ENCODE measurements at places on chromosomes 16 and 17.

GRCh38 chr17:79294459-79295071, 219.9 kb downstream of the ENGASE start:
- no peak for DNase-seq

DNA sequence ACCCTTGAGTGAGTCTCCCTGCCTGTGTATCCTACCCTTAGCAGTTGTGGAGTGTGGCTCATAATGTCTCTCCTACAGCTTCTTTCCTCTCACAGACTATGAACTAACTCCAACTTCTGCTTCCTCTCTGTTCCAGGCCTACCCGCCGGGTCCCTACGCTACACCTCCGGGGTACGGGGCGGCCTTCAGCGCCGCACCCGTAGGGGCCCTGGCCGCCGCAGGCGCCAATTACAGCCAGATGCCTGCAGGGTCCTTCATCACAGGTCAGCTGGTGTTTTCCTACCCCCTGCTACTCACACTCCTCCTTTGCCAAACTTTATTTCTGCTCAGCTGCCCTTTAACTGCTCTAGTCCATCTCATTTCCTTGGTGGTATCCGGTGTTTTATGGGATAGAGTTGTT, 5.4 kb downstream of the RNF227 start:
- no peak for DNase-seq

GRCh38 chr16:68272507-68273209, 8.3 kb downstream of the SLC7A6 start:
- DNase-seq: no peak

GRCh38 chr17:66713533-66714042, 121.3 kb upstream of the CACNG5 start:
- no peak for DNase-seq

DNA sequence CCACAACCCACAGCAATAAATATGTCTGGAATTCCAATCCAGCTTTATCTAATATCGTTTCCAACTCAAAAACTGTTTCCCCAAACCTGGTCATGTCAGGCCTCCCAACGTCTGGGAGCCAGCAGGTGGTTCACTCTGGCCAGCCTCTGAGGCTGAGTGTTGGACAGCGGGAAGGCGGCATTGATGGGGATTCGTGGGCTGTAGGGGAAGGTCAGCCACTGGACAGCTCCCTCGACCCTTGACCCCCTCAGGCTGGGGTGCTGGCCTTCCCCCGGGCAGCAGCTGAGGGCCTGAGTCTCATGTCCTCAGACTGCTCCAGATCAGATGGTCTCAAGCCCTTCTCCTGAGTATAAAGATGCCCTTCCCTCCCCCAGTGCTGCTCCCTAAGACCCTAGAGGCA, 50.2 kb downstream of the SDK2 start:
- no peak for DNase-seq

DNA sequence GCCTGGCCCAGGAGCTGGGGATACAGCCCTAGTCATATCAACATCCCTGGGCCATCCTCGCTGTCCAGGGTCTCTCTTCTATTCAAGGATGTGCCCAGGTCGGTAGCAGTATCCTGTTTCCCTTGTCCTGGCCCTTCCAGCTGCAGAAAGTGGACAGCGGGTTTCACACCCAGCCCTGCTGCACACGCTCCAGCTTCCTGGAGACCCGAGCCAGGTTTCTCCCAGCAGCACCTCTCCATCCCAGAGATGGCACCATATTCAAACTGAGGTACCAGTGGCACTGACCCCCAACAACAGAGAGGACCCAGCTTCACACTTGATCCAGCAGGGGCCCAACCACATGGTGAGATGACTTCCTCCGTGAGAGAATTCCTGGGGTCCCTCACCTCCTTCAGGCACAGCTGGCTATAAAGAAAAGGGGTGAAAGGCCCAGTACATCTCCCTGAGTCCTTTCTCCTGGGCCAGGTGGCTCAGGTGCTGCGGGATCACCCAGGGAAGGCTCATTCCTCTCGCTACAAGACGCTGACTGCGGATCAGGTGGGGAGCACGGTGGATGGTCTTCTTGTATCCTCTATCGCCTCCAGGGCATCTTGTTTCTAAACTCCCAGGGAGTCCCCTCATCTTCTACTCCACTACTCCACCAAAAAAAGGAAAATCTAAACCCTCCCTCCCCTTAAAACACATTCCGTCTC, 1.4 kb downstream of the CUEDC1 start:
- no peak for DNase-seq

DNA sequence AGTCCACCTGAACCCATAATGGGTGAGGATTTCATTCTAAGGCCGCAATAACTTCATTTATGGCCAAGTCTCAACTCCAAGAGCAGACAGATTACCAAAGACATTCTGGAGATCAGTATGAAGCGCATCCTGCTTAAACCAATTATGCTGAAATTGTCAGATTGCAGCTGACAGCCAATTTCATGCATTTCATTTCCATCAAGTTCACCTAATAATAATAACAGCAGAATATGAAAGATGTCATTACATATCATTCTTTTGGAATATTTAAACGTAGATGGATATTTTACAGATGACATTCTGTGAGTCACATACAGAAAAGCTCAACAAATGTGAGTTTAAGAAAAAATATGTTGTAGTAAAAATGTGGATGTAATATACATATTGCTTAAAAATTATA, 54.9 kb upstream of the NACA2 start:
- no peak for DNase-seq

DNA sequence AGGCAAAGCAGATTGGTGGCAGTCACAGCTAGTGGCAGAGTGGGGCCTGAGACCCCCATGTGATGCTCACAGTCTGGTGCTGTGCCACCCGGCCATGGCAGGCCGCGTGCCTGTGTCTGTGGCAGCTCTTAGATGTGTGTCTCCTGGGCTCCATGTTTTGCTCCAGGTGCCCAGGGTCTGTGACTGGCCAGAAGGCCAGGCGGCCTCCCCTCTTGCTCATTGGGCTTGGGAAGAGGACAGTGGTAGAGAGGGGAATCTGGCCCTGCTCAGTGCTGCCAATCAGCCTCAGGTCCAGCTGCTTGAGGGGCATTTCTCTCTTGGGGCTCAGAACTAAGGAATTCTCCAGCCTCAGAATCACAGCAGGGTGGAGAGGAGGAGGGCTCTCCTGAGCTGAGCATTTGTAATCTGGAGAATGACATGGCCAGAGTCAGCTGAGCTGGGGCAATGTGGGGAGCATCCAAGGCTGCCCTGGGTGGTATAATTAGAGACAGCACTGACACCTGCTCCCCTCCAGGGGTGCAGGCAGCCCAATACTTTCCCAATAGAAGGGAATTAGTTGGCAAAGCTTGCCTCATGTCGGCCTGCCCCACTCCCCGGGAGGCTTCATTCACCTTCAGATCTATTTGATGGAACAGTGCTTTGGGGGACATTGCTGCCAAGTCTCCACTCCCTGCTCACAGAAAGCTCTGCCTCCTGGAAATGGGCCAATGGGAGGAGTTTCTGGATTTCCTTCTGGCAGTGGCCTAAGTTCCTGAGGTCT, 2.7 kb upstream of the LASP1NB start:
- no peak for DNase-seq

GRCh38 chr16:58503863-58504688, 4.1 kb downstream of the NDRG4 start:
- DNase-seq: no peak

DNA sequence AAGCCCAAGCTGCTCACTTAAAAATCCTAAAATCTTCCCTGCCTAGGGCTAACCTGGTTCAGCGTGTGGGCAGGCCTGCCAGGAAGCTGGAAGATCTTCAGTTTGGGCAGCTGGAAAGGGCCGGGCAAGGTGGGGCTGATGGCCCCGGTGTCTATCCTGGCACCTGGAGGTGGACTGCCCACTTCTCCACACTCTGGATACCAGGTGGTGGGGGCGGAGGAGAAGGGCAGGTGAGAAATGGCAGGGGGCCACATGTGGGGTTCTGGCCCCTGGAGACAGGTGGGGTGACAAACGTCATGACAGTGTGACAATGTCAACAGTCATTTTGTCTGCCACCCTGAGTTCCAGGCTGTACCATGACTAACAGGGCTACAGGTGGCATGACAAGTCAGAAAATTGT, 78.5 kb upstream of the C16orf82 start:
- no peak for DNase-seq

DNA sequence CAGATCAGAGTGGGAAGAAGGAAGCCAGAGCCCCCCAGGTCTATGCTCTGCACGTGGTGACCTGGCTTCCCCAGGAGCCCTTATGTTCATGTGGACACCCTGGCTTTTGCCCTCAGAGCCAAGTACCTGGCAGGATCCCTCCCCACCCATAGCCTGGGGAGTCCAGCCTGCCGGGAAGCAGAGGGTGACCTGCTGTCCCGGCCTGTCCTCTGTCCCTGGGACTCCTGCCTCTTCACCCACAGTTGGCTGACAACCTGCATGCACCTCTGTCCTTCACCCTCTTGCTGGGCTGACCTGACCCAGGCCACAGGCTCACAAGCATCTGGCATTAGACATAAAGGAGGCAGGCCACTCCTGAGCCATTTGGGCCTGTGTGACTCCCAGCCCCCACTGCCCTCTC, 60.2 kb downstream of the SMPD3 start:
- no peak for DNase-seq

GRCh38 chr16:9797306-9797705, 384.9 kb downstream of the GRIN2A start:
- no peak for DNase-seq
